ENCODE measurements at places on chromosomes 12 and 14.

DNA sequence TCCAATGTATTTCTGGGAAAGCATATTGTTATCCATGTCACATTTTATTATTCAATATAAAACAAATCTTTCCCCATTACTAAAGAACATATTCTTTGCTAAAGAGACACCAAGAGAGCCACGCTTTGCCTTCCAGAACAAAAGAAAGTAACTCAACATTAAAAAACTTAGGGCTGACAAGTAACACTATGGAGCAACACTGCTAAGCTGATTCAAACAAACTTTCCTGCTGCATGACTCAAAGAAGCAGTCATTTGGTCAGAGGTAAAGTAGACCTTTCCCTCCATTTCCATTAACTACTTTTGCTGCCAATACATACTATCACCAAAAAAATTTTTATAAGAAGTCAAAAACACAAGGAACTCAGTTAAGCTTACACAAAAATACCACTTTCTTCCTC is 83.0 kb downstream of the DENND5B start:
- no peak for DNase-seq

GRCh38 chr12:11650286-11651281 is 1.1 kb downstream of the ETV6 start:
- peak; percentile 45 for DNase-seq

DNA sequence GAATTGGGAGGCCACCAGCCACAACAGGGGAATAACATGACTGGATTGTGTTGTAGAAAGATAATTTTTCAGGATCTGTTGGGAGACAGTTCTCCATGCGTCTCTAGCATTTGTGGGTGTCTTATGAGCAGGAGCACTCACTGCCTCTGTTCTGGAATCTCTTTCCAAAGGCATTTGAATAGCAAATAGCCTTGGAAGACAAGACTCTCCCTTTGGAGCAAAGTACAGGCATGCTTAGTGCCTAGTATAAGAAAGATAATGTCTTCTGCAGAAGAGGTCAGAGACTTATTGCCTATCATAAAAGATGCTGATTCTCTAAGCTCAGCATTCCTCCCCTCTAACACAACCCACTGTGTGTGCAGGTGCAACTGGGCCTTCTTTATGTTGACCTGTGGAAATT is 58.3 kb downstream of the VCPKMT start:
- DNase-seq, result no peak

DNA sequence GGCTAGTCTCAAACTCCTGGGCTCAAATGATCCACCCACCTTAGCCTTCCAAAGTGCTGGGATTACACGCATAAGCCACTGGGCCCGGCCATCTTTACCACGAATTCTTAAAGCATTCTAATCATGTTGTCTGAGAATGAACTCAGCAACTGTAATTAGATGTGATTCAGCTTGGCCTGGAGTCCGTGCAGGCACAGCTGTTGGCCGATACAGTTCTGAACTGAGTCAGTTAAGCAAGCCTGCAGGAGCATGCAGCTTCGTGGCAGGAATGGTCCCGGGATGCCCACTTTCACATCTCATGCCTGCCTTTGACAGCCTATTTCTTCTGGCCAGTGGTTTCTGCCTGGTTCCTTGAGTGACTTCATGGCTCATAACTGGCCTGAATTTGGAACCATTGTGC is 194.1 kb downstream of the ANO6 start:
- no peak for DNase-seq

DNA sequence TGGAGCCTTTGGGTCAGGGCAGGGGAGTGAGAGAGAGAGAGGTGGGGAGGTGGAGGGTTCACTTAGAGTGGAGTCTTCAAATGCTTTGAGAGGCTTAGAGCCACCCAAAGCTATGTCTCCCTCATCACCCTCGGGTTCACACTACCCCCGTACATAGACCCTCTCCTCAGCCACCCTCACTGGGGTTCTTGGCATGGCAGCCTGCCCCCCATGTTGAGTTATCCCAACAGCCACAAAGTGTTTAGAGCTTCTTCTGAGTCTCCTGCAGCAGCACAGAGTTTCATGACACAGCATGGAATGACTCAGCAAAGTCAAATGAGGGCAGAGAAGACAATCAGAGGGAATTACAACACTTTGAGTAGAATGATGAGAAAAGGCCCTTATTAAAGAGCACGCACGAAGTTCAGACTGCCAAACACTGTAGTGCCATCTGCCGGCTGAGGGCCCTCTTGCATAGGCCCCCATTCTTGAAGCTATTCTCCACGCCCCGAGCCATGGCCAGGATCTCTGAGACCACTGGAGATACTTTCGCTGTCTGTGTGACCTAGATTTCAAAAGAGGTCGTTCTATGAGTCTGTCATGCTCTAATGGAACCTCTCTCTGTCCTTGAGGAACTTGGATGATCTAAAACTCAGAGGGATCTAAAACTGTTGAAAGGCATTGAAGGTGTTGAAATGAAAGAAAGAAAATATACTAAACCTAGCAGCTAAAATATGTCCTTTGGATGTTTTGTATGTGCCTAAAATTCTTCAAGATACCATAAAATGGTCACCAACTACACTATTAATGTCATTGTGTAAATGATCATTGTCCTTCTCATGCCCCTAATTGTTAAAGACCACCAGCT is 221.9 kb downstream of the PELI2 start:
- DNase-seq, result peak; percentile 89

DNA sequence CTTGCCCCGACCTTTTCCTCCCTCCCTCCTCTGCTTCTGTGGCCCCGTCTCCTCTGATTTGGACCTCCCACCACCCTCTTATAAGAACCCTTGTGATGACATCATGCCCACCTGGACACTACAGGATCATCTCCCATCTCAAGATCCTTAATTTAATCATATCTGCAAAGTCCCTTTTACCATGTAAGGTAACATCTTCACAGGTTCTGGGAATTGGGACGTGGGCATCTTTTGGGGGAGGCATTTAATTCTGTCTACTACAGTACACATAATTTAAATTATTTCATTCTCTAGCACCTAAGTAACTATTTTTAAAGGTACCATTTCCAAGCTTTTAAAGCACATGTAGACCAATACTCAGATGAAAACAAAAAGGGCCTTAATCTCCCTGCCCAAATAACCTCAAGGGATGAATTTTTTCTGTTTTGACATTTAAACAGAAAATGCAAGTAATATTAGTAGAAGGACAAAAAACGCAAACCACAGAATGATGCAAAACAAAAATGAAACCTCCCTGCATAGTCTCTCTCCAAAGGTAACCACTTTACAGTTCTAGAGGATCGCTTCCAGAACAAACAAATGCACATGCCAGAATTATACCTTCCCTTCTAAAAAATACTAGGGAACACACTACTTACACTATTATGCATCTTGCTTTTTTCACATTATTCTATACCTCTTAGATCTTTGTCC is 222.1 kb downstream of the AACS start:
- DNase-seq, result no peak

GRCh38 chr14:95520346-95520745 is 3.9 kb upstream of the SYNE3 start:
- no peak for DNase-seq

- peak; percentile 91 for DNase-seq
Observed at GRCh38 chr14:103576371-103577024, 13.7 kb downstream of the COA8 start.

DNA sequence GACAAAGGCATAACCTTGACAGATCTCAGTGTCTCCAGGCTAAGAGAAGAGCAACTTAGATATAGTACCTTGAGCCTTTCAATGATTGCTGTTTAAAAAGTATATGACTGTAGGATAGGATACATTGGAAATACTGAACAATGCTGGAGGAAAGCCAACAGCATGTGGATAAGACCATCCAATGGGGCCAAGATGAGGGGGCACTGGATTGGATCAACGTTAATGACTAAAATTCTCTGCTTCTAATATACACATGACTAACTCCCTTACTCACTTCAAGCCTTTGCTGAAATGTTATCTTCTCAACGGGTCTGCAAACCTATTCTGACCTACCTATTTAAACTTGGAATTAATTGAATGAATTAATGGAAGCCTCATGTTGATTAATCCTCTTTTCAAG is 354.9 kb downstream of the RAD51B start:
- DNase-seq, result no peak

- DNase-seq, result peak; percentile 78
Observed at GRCh38 chr12:6451348-6452244, at the start of gene TAPBPL. TAPBPL (plus strand) TSS chr12:6452042; CDS start chr12:6452249, 207 bp downstream.

- peak; percentile 6 for DNase-seq
Observed at GRCh38 chr14:22112004-22112403, 438.4 kb upstream of the OR4E1 start.

GRCh38 chr12:6736754-6737153 is 12.9 kb downstream of the COPS7A start:
- DNase-seq, result no peak

GRCh38 chr14:22409006-22409405 is 180.0 kb downstream of the DAD1 start:
- no peak for DNase-seq

DNA sequence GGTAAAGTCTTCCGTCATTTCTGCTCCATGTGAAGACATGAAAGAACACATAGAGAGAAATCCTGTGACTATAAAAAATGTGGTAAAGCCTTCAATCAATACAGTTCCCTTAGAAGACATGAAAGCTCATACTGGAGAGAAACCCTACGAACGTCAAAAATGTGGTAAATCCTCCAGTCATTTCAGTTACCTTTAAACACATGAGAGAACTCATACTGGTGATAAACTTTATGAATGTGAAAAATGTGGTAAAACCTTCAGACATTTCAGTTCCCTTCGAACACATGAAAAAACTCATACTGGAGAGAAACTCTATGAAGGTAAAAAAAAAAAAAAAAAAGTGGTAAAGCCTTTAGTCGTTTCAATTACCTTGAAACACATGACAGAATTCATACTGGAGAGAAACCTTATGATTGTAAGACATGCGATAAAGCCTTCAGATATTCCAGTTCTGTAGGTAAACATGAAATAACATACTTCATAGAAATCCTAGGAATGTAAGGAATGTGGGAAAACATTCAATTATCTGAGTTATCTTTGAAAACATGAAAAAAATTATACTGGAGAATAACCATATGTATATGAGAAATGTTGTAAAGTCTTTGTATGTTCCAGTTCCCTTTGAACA is 60.4 kb downstream of the MAP4K5 start:
- DNase-seq, result no peak

DNA sequence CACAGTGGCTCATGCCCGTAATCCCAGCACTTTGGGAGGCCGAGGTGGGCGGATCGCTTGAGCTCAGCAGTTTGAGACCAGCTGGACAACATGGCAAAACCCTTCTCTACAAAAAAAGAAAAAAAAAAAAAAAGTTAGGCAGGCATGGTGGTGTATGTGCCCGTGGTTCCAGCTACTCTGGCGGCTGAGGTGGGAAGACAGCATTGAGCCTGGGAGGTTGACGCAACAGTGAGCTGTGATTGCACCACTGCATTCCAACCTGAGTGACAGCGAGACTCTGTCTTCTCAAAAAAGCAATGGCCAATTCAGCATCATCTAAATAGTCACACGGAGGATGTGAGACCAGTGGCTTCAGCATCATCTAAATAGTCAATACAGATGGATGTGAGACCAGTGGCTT is 10.4 kb upstream of the SAMD4A start:
- no peak for DNase-seq

DNA sequence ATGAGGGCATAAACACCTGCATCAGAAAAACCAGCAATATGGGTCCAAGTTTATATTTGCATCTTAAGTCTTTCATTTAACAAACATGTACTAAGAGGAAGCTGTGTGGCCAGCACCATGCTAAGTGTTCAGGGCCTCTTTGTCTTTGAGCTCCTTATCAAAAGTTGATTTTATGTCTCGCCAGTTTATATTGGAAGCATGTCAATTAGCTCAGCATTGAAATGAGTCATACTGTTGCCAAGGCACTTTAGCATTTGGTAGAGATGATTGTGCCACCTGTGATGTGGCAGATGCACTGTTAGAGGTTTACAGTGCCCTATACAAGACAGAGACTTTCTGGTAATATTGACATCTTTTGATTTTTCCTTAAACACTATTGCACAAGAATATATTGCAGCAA is 68.5 kb downstream of the BHLHE41 start:
- DNase-seq, result no peak

DNA sequence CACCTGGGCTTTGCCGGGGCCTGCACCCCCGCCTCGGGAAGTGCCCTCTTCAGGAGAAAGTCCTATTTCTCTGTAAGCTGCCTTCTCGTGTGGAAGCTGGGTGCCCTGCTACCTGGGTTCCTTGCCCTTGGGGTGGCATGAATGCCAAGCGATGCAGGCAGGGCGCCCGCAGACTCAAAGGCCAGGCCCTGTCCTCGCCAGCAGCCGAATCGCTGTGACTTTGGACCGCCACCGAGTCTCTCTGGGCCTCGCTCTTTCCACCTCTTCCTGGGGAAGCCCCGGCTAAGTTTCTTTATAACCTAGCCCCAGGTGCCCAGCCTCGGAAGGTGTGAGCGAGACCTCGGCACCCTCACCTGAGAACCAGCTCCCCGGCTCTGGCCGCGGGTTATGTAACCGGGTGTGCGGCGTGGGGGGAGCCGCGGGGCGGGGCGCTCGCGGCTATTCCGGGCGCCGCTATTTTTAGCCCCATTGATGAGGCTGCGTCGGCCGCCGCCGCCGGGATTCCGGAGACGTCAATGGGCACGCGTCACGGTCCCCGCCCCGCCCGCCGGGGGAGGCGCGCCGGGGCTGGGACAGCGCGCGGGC is 14.6 kb upstream of the NR4A1 start:
- peak; percentile 77 for DNase-seq

DNA sequence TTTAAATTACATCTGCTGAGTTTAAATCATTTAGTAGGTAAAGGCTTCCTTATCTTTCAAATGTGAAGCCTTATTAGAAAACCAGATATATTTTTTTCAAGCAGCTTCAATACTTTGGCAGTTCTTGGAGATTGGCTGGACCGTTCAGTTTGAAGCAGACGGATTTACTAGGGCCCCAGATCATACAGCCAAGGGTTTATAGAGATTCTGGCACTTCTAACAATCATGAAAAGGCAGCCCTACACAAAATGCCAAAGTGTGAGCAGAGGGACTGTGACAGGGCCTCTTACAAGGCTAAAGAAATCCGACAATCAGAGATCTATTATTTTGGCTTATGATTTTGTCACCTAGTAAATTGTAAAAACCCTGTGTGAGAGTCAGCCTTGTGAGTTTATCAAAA is 162.8 kb upstream of the SLC38A2 start:
- no peak for DNase-seq

DNA sequence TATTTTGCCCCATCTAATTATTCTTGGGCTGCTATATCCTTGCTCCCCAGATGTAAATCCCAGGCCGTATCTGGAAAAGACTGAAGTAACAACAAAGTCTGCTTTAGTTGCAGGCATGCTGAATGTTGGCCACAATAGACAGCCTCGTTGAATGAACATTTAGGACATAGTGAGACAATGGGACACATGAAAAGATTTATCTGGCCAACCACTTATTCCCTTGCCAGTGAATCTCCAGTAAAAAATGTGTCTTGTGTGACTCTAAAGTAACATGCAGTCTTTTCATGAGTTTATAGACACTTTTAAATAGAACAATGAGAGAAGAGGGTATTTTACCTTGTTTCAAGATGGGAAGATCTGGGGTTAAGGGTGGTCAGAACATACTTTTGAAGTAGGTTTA is 60.2 kb upstream of the STXBP6 start:
- no peak for DNase-seq

GRCh38 chr14:22813145-22813544 is 2.1 kb downstream of the SLC7A7 start:
- no peak for DNase-seq

- no peak for DNase-seq
Observed at GRCh38 chr12:82833481-82833880, 146.8 kb downstream of the TMTC2 start.

GRCh38 chr12:22164139-22164538 is 118.1 kb downstream of the CMAS start:
- no peak for DNase-seq

GRCh38 chr12:57435293-57435692 is 709 bp downstream of the INHBC start:
- DNase-seq, result no peak

Data from kidney capillary endothelial cell (primary cell).